ENCODE measurements at places on chromosomes 13 and 19.

DNA sequence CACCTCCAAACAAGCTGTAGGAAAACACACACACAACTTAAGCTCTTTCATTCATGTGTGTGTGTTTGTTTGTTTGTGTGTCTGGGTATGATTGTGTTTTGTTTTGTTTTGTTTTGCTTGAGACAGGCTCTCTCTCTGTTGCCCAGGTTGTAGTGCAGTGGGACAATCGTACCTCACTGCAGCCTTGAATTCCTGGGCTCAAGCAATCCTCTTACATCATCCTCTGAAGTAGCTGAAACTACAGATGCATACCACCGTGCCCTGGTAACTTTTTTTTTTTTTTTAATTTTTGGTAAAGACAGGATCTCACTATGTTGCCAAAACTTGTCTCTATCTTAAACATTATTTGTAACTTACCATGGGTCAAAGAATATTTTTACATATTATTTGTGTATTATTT lies 431.7 kb downstream of the SLITRK1 start:
- DNase-seq = no peak

DNA sequence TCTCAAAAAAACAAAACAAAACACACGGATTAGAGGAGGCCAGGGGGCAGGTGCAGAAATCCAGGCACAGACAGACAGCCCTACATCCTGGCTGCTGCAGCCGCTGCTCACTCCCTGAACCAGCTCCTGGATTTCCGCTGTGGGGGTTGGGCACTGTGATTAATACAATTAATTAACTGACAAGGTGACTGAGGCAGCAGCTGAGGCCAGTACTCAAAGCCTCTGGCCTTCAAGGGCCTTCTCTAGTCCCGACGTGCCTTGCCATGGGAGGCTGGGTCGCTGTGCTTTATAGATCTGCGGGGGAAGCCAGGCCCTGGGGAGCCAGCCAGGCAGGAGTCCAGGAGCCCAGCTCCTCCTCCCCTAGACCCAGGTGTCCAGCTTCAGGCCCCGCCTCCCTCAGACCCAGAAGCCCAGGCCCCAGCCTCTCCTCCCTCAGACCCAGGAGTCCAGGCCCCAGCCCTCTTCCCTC lies 4.6 kb downstream of the NECTIN2 start:
- no peak for DNase-seq

GRCh38 chr13:40220299-40220935 lies 446.0 kb downstream of the FOXO1 start:
- DNase-seq = no peak

GRCh38 chr19:38727868-38728660 lies 16.2 kb downstream of the CAPN12 start:
- DNase-seq = no peak

DNA sequence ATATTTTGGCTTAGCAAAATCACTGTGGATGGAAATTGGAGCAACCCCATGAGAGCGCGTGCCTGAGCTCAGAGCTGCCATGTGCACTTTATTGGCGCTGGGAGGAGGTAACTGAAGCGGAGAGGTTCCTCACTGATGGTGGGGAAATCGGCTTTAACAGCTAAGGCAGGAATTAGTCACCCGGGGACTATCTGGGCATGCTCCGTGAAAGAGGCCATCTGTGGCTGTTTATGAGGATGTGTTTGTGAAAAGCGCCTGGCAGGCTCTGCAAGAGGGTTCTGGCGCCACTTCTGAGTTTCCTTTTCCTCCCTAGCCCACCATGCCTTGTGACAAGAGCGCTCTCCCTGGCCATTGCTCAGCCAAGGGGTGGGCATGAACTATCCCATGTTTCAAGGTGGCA lies 815.6 kb downstream of the UQCRFS1 start:
- DNase-seq = no peak
